ENCODE measurements at places on chromosomes 16 and 17.

DNA sequence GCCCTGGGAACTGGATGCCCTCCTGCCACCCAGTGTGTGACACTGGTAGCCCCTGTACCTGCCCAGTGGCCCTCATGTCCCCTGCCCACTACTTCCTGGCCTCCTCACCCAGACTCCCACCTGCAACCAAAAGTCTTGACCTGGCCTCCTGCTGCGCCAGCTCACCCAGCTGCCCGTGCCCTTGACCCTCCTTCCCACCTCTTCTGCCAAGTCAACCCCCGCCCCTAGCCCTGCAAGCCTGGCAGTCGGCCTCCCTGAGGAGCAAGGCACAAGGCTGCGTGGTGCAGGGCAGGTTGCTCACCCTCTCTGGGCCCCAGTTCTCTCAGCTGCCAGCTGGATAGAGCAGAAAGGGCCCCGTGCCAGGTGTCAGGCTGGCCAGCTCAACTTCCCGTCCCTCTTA, 12.3 kb upstream of the FAM83G start:
- H3K4me1 ChIP-seq: no peaks in the 10 kb centered on the region
- no peak overlapping the region for H3K4me3 ChIP-seq
- H3K36me3 ChIP-seq: no peaks in the 10 kb centered on the region
- no peak overlapping the region for H3K27ac ChIP-seq

GRCh38 chr16:87496447-87496801, 3.6 kb upstream of the ZCCHC14 start:
- H3K27me3 ChIP-seq: no peaks in the 10 kb centered on the region
- H3K4me3 ChIP-seq: no peak overlapping the region
- H3K4me1 ChIP-seq: peaks cover 16% of the 10 kb centered on the region
- no peak for DNase-seq

DNA sequence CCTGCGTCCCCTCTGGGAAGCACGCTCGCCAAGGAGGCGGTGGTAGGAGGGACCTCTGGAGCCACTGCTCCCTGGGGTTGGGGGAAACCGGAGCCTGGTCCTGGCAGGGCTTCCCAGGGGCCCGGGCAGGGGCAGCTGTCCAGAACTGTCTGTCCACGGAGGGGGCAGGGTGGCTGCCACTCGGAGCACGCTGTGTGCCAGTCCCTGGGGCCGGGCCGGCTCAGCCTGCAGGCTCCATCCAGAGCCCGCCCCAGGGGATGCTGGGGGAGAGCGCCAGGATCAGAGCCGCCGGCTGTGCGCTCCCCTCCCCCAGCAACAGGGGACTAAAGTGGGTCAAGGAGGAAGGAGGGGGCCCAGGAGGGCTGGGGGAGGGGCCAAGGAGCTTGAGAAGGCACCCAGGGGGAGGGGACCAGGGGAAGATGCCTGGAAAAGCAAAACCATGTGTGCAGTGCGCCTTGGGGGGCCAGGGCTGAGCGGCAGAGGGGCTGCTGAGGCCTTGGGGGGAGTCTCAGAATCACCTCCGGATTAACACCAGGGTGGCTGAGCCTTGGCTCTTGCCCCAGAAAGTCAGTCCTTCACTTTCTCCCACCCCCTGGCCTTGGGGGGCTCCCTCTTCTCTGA, 21.3 kb downstream of the ZNF423 start:
- H3K4me3 ChIP-seq: no peak overlapping the region
- H3K36me3 ChIP-seq: no peaks in the 10 kb centered on the region
- H3K27ac ChIP-seq: no peak overlapping the region
- H3K4me1 ChIP-seq: no peaks in the 10 kb centered on the region
- peak; percentile 17 for DNase-seq

- DNase-seq: no peak
- H3K27me3 ChIP-seq: no peaks in the 10 kb centered on the region
- H3K27ac ChIP-seq: no peak overlapping the region
- no peak overlapping the region for H3K4me3 ChIP-seq
- H3K36me3 ChIP-seq: no peaks in the 10 kb centered on the region
These were observed 6.5 kb upstream of the CAPNS2 start for GRCh38 chr16:55559933-55560516.
